ENCODE measurements at places on chromosomes 11 and 22.
A peak's percentile ranks its signal among the peaks of the same experiment; 100 is the strongest.

DNA sequence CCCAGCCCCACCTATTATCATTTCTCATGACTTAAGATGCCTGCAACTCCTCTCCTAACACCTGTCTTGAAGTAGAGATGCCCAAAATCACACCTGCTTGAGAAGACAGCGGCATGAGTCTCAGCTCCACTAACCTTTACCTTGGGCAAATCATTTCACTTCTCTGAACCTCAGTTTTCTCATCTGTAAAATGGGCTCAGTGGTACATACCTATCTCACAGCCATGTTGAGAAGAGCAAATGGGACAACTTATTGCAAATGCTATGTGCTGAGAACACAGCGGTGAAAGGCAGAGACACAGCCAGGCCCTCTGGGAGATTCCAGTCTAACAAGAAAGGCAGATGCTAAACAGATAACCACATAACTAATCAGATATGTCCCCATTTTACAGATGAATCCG lies 7.8 kb downstream of the TST start:
- no peak overlapping the region for H3K4me3 ChIP-seq
- DNase-seq = no peak

- no peaks in the 10 kb centered on the region for H3K4me1 ChIP-seq
- H3K27me3 ChIP-seq = no peaks in the 10 kb centered on the region
- H3K36me3 ChIP-seq = no peaks in the 10 kb centered on the region
- H3K4me3 ChIP-seq = no peak overlapping the region
- H3K27ac ChIP-seq = no peak overlapping the region
- no peak for DNase-seq
Measured at GRCh38 chr11:69233744-69234570, 60.0 kb upstream of the MYEOV start.

- DNase-seq = no peak
- peak overlapping the region; percentile 52 for H3K27ac ChIP-seq
- no peaks in the 10 kb centered on the region for H3K36me3 ChIP-seq
- H3K4me3 ChIP-seq = peak overlapping the region; percentile 1
- no peaks in the 10 kb centered on the region for H3K27me3 ChIP-seq
Measured at GRCh38 chr22:28917747-28918549, 34.6 kb downstream of the ZNRF3 start.

DNA sequence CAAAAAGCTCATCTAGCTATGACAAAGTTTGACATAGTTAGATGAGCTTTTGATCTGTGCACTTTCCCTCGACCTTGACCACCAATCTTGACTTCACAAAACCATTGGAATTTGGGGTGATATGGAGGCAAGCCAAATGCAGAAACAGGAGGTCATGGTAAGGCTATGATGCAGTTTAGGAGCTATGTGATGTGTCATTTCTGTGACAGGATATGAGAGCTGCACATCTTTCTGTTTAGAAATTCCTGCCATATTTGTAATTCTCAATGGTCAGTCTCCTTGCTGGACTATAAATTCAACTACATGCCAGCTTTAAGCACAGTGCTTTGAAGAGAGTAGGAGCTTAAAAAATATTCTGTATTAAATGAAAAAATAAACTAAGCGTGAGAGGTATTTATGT lies 12.9 kb downstream of the OR51B6 start:
- DNase-seq = no peak
- peaks cover 25% of the 10 kb centered on the region for H3K4me1 ChIP-seq
- no peak overlapping the region for H3K4me3 ChIP-seq
- no peaks in the 10 kb centered on the region for H3K27me3 ChIP-seq
- no peak overlapping the region for H3K27ac ChIP-seq

- no peak overlapping the region for H3K27ac ChIP-seq
- no peaks in the 10 kb centered on the region for H3K36me3 ChIP-seq
- no peaks in the 10 kb centered on the region for H3K27me3 ChIP-seq
- peaks cover 27% of the 10 kb centered on the region for H3K4me1 ChIP-seq
- no peak for DNase-seq
Measured at GRCh38 chr22:29083933-29084591, 11.2 kb downstream of the KREMEN1 start.

GRCh38 chr11:108703916-108704315 lies 39.0 kb downstream of the DDX10 start:
- no peak overlapping the region for H3K4me3 ChIP-seq

- H3K27ac ChIP-seq = no peak overlapping the region
- H3K4me3 ChIP-seq = no peak overlapping the region
- peaks cover 5% of the 10 kb centered on the region for H3K36me3 ChIP-seq
- DNase-seq = peak; percentile 12
Measured at GRCh38 chr11:41309716-41310115, 149.7 kb downstream of the LRRC4C start.

- H3K27ac ChIP-seq = no peak overlapping the region
- H3K4me3 ChIP-seq = no peak overlapping the region
- DNase-seq = no peak
- H3K36me3 ChIP-seq = peaks cover 63% of the 10 kb centered on the region
- H3K4me1 ChIP-seq = no peaks in the 10 kb centered on the region
- H3K27me3 ChIP-seq = no peaks in the 10 kb centered on the region
Measured at GRCh38 chr11:66653123-66653522, 14.6 kb downstream of the RBM4 start.

DNA sequence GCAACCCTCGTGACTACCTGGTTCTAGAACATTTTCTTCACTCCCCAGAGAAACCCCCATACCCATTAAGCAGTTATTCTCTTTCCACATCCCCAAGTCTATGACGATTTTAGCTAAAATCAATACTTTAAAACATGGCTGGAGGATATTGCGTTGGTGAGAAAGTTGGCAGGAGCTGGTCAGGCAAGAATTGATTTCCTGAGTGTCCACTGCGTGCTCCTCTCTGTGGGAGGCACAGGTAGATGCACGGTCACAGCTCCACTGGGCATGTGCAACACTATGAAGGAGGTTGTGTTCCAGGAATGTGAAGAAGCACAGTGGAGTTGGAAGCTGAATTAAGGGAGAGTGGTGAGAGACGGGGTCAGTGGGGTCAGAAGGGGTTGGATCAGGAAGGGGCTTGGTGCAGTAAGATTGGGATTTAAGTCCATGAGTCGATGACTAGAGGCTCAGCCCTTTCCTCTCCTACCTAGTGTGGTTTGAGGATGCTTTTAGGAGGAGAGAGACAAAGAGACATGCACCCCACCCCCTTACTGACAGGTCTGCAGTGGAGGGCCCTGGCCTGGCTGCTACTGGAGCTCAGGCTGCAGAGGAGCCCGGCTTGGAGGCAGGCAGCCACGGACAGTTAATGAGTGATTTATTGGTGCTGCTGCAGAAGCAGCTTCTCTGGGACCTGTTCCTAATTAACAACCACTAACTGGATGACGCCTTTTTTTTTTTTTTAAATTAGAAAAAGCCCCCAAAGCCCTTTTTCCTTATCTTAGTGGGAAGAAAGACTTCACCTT lies 395.6 kb downstream of the TENM4 start:
- no peaks in the 10 kb centered on the region for H3K27me3 ChIP-seq
- no peak overlapping the region for H3K27ac ChIP-seq
- DNase-seq = no peak
